ENCODE measurements at places on chromosomes 16 and 17.
A peak's percentile ranks its signal among the peaks of the same experiment; 100 is the strongest.

DNA sequence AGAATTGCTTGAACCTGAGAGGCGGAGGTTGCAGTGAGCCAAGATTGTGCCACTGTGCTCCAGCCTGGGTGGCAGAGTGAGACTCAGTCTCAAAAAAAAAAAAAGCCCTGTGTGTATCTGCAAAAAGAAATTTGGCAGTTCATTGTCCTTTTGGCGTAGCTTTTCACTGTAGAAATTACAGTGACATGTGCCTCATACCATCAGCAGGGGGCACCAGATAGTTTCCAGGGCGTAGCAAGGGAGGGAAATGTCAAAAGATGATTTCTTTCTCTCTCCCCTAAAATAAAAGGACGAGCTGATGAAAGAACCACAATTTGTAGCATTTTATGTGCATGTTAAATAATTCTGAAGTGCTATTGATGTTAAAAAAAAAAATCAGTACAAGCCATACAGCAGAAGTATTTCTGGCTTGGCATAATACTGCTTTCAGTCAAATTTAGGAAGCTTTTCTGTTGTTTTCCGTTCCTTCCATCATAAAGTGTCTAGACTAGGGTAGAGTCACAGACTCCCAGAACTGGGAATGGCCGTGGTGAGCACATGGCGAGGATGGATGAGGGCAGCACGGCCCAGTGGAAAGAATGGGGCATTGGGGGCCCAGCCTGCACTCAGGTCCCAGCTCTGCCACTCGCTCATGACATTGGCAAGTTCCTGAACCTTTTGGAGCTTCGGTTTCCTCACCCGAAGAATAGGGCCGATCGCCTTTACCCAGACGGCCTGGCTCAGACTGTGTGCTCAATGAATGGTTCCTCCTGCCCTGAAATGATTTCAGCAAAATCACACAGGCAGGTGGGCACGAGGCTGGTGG is 59.8 kb upstream of the RPH3AL start:
- DNase-seq = peak; percentile 62

DNA sequence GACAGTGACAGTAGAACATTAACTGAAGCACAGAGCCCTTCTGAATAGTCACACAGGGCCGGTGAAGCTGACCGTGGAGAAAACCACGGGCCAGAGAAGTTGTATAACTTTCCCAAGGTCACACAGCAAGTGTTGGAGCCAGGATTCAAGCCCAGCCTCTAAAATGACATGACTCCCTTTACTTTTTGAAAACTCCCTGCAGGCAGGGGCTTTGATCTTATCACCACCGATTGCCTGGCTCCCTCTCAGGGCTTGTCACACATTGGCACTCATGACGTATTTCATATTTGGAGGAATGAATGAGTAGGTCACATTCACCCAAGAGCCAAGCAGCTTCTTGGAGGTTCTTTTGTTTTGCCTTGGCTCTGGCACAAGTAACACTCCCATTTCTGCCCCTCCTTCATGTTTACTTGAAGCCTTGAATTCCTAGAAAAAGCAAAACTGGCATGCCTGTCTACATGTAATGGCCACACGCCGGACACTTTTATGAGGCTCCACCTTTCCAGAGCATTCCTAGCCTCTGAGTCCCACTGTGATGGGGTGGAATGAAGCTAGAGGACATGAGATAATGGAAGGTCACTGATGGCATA is 13.3 kb upstream of the RBBP6 start:
- DNase-seq = peak; percentile 11

DNA sequence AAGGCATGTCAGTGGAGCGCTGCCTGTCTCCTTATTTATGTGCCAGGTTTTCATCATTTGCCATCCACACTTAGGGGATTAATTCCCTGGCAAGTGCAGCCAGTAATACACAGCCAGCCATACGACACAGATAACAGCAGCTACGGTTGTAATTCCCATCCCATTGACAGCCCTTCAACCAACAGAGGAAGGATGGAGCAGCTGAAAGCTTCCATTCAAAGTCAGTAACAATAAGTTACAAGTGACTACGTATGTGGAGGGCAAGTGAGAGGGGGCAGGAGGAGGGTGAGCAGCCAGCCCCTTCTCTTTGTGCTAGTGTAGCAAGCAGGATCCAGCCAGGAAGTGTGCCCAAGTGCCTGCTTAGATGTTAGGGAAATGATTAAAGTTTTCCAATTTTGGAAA is 53.8 kb upstream of the LYRM9 start:
- no peak for DNase-seq

GRCh38 chr16:57479205-57479975 is 6.9 kb downstream of the DOK4 start:
- DNase-seq = peak; percentile 88

DNA sequence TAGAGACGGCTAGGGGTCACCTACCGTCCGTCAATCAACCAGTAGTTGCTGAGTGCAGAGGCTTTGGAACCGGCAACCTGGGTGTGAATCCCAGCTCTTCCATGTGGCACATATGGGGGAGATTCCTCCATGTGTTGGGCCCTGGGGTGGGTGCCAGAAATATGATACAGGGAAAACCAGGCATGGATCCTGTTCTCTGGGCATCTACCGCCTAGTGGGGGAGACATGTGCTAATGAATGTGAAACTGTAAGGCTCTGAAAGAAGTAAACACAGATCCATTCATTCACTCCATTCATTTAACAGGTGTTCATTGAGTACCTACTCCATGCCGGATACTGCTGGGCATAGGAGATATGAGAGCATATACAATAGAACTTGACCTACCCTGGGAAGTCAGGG is 39.5 kb upstream of the SDK2 start:
- no peak for DNase-seq

- no peak for DNase-seq
Observed at GRCh38 chr17:65071861-65072260, 15.3 kb upstream of the GNA13 start.

DNA sequence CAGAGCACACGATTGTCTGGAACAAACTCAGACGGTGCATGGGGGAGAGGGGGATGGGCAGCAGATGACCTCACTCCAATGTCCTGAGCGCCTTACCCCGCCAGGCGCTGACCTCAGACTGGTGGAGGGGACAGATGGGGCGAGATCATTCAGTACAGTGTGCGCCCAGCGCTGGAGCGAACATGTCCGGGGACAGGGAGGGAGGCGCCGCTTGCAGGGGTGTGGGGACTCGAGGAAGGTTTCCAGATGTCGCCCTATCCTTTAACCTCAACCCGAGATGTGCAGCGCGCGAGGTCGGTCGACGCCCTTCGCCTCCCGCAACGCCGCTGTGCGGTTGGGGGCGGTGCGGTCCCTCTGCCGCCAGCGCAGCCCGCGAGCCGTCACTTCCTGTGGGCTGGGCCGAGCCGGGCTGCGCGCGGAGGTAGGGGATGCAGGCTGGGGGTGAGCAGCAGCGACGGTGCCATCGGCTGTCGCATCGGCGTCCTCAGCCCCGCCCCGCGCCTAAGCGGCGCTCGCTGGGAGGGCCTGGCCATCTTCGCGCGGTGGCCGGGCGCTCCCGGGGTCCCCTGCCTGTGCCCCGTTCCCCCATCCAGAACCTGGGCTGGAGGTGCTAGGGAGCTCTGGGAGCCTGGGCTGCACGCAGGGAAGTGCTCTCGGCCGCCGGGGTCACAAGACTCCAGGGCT is 5.3 kb upstream of the CDR2L start:
- peak; percentile 74 for DNase-seq

DNA sequence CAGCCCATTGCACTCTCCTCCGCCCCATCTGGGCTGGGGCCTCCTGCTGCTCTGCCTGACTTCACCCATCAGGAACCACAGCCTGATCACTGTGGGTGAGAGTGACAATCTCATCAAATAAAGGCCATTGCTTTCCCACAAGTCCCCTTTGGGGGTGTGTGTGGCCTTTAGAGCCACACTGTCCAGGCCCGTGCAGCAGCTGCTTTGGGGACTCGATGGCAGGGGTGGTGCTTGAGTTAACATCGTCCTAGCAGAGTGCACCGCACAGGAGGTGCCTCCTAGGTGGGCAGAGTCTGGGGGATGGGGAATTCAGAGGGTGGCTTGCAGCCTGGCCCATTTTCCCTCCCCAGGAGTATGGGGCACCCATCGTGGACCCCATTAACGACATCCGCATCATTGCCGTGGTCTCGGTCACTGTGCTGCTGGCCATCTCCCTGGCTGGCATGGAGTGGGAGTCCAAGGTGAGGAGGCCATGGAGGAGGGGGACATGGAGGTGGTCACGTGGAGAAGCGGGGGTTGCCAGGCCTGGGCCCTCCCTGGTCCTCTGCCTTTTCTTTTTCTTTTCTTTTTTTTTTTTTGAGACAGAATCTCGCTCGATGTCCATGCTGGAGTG is 5.4 kb downstream of the SLC12A3 start:
- no peak for DNase-seq

- no peak for DNase-seq
Observed at GRCh38 chr16:87304951-87305350, 12.2 kb downstream of the C16orf95 start.

GRCh38 chr17:19748807-19749193 is 702 bp upstream of the ALDH3A1 start:
- no peak for DNase-seq

DNA sequence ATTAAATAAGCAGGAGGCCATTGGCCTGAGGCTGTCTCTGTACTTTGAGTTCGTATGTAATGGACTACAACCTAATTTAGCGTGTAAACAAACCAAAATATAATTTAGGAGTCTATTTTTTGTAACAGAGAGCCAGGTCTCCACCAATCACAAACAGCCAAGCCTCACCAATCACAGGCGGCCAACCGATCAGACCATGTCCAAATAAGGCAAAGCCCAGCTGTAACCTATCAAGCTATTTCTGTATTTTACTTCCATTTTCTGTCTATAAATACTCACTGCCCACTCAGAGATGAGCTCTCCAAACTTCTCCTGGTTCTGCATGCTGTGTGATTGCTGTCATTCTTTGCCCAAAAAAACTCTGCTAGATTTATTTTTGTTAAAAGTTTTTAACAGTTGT is 322.7 kb downstream of the NPIPA8 start:
- DNase-seq = no peak

DNA sequence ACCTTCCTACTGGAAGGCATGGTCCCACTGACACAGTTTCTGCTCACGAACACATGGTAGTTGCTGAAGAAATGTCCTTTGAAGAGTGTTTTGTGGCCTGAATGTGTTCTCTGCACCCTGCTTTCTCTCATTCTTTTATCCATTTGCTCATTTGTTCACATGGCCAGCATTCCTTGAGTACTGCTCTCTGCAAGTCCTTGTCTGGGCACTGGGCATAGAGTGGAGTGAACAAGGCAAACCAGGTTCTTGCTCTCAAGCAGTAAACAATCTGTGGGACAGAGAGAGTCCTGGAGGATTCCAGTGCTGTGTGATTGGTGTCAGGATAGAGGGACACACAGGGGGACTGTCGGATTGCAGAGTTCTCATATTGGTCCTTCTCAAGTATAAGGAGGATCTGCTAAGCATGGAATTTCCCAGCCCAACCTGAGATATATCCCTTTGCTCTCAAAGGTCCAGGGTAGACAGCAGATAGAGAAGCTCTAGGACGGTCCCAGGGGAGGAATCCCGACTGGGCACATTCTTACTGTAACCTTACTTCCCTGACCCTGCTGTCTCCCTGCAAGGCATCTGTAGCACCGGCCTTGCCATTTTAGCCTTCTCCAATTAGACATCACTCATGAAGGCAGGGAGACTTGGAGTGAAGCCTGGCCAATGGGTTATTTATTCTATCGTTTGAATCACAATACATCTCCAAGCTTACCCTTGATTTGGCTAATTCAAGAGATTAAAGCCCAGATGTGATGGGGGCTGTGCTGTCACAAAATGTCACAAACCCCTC is 32.3 kb downstream of the ARL4D start:
- DNase-seq = no peak

DNA sequence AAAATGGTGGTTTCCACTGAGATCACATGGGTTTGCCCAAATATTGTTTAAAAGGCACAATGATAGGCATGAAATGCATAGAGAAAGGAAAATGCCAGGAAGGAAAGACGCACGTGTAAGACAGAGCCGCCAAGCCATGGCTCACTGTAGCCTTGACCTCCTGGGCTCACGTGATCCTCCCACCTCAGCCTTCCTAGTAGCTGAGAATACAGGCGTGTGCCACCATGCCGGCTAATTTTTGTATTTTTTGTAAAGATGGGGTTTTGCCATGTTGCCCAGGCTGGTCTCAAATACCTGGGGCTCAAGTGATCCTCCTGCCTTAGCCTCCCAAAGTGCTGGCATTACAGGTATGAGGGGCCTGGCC is 4.0 kb downstream of the BHLHA9 start:
- no peak for DNase-seq

GRCh38 chr17:38333635-38334295 is 10.0 kb downstream of the GPR179 start:
- DNase-seq = no peak

DNA sequence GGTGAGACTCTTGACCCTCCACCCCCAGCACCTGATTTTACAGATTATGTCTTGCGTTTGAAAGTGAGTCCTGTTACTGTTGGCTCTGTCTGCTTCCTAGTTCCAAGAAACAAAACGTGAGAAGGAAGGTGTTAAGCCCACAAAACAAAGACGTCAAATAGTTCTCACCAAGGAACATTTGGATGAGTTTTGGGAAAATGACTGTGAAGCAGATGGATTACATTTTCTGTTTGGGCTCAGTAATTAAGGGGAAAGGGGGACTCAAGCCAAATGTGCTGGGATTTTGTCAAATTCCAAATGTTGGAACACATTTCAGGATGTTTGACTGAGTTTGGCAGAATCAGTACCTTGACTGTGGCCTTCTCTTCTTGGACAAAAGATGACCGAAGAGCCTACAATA is 71.2 kb downstream of the PCTP start:
- no peak for DNase-seq

GRCh38 chr17:32609085-32609484 is 122.3 kb downstream of the CDK5R1 start:
- DNase-seq = peak; percentile 52

DNA sequence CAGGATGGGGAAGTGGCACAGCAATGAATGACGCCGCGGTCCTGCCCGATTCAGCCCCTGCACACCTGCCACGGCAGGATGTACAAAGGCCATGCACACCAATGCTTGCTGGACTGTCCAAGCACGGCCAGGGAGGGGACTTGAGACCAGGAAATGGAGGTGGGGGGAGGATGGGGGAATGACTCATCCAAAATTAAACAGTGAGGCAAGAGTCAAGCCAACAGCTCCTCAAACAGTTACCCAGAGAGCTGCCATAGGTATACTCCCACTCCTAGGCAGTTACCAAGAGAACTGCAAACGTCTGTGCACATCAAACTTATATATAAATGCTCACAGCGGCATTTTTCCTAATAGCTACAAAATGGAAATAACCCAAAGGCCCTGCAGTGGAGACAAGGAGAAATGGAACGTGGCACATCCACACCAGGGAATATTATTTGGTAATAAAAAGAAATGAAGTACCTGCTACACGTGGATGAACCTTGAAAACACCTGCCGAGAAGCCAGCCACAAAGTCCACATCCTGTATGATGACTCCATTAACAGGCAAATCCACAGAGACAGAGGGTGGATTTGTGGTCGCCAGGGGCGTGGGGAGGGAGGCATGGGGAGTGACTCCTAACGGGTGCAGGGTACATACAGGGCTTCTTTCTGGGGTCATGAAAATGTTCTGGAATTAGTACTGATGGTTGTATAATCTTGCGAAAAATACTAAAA is 54.1 kb downstream of the VAC14 start:
- DNase-seq = peak; percentile 83

- DNase-seq = peak; percentile 12
Observed at GRCh38 chr16:57071831-57072582, 20.4 kb upstream of the CPNE2 start.

GRCh38 chr16:81523387-81524115 is 78.9 kb downstream of the CMIP start:
- DNase-seq = no peak

Data from small intestine (tissue), 16 donors.